ENCODE measurements at places on chromosomes 6 and 20.
A peak's percentile ranks its signal among the peaks of the same experiment; 100 is the strongest.

- DNase-seq: no peak
Measured at GRCh38 chr6:153424719-153425400, 293.8 kb upstream of the RGS17 start.

DNA sequence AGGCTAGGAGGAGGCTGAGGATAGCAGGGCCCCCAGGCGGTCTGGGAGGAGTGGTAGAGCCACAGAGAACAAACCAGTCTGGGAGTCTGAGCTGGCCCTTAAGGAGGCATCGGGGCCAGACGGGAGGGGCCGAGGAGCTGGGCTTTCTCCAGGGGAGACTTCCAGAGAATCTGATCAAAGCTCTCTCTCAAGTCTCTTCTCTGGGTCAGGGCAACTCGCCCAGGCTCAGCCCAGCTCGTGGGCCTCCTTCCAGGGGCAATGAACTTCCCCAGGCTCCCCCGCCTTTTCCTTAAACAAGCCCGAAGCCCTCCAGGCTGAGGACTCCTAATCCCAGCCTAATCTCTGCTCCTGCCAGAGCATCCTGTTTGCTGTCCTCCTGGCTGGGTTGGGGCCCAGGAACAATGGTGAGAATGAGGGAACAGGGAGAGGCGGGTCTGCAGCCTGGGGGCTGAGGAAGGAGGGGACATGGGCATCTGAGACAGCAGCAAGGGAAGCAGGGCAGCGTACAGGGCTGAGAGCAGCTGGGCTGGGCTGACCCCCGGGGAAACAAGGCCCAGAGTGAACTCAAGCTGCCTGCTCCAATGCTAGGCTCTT lies 173.6 kb downstream of the ANKRD60 start:
- DNase-seq: peak; percentile 64

GRCh38 chr20:51946586-51946985 lies 144.3 kb upstream of the SALL4 start:
- DNase-seq: no peak

DNA sequence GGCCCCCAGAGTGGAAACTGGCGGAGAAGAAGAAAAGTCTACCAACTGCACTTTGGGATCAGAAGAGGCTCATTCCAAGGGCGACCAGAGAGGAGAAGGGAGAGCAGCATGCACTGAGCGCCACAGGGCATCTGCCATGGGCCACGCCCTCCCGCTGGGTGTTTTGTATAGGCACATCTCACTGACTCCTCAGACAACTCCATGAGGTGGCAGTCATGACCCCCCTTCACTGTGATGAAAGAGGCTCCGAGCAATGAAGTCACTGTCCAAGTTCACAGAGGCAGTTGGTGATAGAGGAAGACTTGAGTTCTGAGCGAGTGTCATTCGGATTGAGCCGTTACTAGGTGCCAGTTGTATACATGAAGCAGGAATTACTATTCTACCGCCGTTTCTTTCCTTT lies 15.4 kb downstream of the BPIFB1 start:
- DNase-seq: no peak

DNA sequence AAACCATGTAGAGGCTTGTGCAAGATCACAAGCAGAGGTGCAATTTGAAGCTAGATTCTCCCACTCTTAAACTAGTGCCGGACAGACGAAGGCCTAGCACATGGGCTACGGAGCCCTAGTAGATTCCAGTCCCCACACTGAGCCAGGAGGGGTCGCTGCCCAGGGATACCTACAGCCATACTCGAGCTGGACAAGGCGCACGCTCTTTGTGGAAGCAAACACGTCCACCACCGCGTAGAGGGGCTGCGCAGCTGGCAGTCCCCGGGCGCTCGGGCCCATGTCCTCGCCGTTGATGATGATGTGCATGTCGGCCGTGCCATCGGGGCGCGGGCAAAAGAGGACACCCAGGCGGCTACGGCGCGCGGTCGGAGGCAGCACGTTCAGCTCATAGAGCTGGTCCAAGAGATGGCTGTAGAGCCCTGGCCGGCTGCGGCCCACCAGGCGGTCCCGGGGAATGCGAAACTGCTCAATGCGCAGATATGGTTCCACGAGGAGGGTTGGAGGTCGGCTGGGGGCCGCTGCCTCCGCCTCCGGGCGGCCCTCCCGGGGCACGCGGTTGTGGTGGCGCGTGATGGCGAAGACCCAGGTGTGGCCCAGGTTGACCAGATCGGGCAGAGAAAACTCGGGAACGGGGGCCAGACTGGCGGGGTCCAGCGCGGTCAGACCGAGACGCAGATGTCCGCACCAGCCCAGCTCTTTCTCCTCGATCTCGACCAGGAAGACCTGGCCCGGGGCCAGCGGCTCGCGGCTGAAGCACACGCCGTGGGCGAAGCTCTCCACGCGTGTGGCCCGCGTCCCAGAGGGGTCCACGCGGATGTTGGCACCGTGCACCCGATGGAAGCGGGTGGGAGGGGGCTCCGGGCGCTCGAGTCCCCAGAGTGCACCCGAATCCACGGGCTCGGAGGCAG lies 677 bp downstream of the NEURL2 start:
- DNase-seq: peak; percentile 16

DNA sequence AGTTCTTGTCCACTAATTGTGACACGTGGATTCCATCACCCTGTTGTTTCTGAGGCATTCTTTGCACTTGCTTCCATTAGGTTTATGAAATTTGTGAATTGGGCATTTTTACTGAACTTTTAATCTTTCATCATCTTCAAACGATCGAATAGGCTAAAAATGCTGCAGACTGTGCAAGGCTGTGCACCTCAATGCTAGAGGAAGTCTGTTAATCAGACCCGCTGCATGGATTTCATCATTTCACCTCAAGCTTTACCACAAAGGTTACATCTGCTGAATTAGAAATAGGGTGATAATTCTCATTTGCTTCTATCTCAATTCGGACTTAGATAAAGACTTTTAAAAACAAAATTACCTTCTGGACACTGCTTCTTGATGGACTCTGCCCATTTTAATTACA lies 27.8 kb upstream of the F13A1 start:
- no peak for DNase-seq

GRCh38 chr6:37251211-37251780 lies 6.3 kb upstream of the TBC1D22B start:
- no peak for DNase-seq

DNA sequence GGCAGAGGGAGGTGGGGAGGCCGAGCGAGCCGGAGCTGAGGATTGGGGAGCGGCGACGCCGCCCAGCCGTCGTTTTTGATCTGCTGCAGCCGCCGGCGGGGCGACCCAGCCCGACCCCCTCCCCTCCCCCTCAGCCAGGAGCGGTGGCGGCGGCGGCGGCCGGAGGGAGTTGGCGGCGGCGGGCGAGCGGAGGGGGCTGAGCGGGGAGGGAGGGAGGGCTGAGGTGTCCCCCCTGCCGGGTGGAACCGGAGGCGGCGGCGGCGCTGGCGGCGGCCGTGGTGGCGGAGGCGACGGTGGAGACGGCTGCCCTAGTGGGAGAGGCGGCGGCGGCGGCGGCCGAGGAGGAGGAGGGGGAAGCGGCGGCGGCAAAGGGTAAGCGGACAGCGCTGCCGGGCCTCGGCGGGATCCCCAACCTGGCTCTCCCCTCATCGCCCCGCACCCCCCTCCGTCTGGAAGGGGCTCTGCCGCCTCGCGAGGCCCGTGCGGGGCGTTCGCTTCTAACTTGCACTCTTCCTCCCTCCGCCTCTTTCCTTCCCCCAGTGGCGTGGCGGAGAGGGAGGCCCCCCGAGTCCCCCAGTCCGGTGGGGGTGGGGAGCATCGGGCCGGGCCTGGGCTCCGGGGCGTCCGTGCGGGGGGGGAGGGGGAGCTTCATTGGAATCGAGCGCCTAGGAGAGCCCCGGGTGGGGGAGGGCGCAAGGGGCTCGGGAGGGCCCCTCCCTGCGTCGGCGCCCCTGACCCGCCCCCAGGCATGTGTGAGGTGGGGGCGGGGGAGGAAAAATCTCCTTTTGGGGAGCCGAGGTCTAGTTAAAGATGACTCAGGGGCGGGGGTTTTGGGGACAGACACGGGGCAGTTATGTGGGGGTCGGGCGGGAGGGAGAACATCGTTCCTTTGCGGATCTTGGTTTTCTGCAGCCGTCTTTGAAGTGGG lies at the start of gene TAB2:
TAB2 (plus strand) TSS at position 69 of the 928 bp plus-strand sequence. CDS start 52,286 bp downstream, outside the sequence.
- peak; percentile 36 for DNase-seq

- no peak for DNase-seq
Measured at GRCh38 chr6:89433252-89434149, 549 bp downstream of the ANKRD6 start.

DNA sequence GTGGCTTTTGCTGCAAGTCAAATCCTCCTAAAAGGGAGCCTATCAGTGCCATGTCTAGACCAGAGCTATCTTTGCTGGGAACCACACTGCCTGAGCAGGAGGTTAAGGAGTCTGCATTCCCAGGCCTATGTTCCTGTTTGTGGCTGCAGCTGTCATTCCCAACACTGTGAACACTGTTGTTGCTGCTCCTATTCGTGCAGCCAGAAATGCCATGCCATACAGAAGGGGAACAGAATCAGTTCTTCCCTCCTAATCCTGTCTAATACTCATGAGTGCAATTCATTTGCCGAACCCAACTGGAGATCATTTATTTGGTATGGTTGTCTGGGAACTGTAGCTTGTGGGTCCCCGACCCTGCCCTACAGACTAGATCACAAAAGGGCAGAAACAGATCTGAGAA lies 406.5 kb upstream of the GJE1 start:
- peak; percentile 10 for DNase-seq

DNA sequence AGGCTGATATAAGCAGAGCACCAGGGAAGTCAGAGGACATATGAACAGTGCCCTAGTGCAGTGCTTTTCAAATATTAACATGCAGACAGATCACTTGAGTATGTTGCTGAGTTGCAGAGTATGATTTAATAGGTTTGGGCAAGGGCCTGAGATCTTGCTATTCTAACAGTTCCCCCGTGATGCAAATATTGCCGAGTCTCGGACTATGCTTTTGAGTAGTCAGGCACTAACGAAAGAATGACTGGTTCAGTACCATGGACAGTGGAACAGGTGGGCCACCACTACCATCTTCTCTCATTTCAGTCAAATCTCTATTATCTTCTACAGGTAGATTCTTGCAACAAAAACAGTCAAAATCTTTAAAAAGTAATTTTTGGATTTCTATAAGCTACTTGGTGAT lies 3.7 kb upstream of the TMEM200A start:
- DNase-seq: no peak

DNA sequence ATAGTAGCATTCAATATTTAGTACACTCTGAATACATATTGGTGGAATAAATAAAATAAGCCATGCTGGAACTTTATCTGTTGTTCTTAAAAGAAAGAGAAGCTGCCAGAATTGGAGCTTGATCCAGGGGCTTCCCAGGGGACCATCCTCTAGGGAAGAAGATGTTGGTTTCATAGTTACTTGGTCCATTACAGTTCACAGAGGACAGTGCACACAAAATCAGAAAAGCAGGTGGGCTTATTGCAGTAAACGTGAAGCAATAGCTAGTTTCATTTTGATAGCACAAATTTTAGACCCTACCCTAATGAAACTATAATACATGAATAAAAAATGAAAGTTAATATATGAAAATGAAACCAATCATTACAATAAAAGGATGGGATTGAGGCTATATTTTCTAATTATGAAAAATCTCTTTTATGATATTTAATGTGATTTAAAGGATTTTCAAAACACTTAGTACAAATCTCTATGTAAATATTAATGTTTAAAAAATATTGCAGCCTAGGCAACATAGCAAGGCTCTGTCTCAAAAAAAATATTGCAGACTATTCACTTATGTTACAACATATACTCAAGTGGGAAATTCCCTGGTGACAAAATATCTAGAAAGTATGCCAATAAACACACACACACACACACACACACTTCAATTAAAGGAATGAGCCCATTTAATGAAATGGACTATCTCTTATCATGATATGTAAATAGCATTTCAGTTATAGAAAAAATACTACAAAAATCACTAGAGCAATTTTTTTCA lies 227.0 kb upstream of the MARCKS start:
- DNase-seq: no peak

GRCh38 chr20:32515631-32516101 lies 69.5 kb downstream of the NOL4L start:
- DNase-seq: no peak

DNA sequence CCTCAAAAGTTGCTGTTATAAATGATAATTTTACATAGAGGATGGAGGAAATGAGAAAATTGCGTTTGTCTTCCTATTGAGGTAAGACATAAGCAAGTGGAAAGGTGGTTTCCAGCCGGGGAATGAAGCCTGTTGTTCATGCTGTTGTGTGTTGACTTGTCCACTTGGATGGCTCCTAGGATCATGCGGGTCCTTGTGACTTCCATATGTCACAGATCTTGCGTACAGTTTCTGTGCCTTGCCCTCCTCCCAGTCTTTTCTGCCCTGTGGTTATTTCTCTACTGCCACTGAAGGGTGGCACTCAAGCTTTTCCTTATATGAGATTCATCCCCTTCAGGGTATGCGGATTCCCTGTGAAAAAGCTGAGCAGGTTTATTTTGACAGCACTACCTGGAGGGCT lies 116.6 kb downstream of the CARMIL1 start:
- DNase-seq: no peak

DNA sequence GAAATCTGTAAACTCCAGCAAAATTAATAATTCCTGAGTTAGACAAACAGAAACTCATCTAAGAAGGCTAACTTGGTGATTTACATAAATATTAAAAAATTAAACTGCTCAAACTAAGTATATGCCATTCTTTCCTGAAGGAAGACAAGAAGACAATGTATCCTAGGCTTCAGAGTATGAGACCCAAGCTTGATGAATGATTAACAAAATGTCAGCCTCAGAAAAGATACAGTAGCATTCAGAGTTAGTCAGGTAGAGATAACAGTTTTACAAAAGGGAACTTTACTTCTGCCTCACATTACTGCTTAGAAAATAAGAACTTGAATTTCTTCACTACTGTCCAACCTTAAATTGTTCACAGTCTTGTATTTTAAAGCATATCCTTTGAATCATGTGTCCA lies 12.0 kb downstream of the CSNK2A1 start:
- no peak for DNase-seq

DNA sequence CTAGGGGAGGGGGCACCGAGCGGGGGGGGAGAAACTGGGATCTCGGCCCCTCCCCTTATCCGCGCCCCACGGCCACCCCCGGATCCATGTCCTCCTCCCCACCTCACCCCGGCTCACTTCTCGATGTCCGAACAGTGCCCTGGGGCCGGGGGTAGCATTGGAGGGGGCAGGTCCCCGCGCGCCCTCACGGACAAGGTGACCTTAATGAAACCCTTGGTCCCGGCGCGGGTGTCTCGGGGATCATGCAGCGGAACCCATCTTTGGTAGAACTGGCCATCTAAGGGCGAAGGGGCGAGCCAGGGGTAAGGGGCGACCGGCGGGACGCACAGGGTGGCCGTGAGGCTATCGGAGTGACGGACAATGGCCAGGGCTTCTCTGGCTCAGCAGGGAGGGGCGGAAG lies 13.6 kb upstream of the SPAG4 start:
- no peak for DNase-seq

- no peak for DNase-seq
Measured at GRCh38 chr20:37348792-37349516, 3.0 kb downstream of the SRC start.

- DNase-seq: peak; percentile 11
Measured at GRCh38 chr6:2921520-2922115, 18.5 kb upstream of the SERPINB9 start.

- no peak for DNase-seq
Measured at GRCh38 chr20:16664020-16664419, 65.8 kb upstream of the SNRPB2 start.
